ENCODE measurements at places on chromosomes 7 and 10. TPM values are rescaled to one million over a fixed set of nuclear protein-coding genes. Genes with fewer than 3 reads are reported as not detected.

IKZF1 gene
- 2.0 TPM for total RNA-seq

ARL5B gene
- total RNA-seq = 7.0 TPM

PKD2L1 gene
- total RNA-seq = not detected

SLC29A3 gene
- 2.2 TPM for total RNA-seq

CRYGN gene
- total RNA-seq = not detected

KCNH2 gene
- total RNA-seq = 0.22 TPM

TAS2R16 gene
- not detected for total RNA-seq

SUPV3L1 gene
- 48.7 TPM for total RNA-seq

SVOPL gene
- not detected for total RNA-seq

NXPH1 gene
- total RNA-seq = not detected

SPDYE1 gene
- total RNA-seq = not detected

LBX1 gene
- 7.6 TPM for total RNA-seq

STEAP4 gene
- total RNA-seq = 20.3 TPM

SPAG6 gene
- total RNA-seq = not detected

ANKMY2 gene
- 16.2 TPM for total RNA-seq

PPP1R9A gene
- total RNA-seq = 15.1 TPM

GNAI1 gene
- 13.7 TPM for total RNA-seq

PRSS37 gene
- total RNA-seq = not detected

CACNB2 gene
- total RNA-seq = 0.71 TPM

VPS50 gene
- 18.0 TPM for total RNA-seq

ZNF467 gene
- 2.8 TPM for total RNA-seq

AIMP2 gene
- total RNA-seq = 97.0 TPM

CNPY1 gene
- total RNA-seq = not detected

EPO gene
- not detected for total RNA-seq

LRGUK gene
- total RNA-seq = 0.07 TPM

KIAA1217 gene
- 123 TPM for total RNA-seq

GTF2I gene
- 96.4 TPM for total RNA-seq

AHCYL2 gene
- 39.2 TPM for total RNA-seq

TMEM243 gene
- 2.3 TPM for total RNA-seq

TMEM213 gene
- total RNA-seq = not detected

SPDYE2B gene
- not detected for total RNA-seq

NUTM2E gene
- total RNA-seq = 0.30 TPM

PRPS1L1 gene
- not detected for total RNA-seq

BAMBI gene
- total RNA-seq = 0.99 TPM
